ENCODE measurements at places on chromosomes 7 and 10.

GRCh38 chr7:131778601-131779000, 222.2 kb upstream of the PODXL start:
- no peak for DNase-seq

- DNase-seq: no peak
Observed at GRCh38 chr7:154986200-154986945, 16.6 kb downstream of the PAXIP1 start.

DNA sequence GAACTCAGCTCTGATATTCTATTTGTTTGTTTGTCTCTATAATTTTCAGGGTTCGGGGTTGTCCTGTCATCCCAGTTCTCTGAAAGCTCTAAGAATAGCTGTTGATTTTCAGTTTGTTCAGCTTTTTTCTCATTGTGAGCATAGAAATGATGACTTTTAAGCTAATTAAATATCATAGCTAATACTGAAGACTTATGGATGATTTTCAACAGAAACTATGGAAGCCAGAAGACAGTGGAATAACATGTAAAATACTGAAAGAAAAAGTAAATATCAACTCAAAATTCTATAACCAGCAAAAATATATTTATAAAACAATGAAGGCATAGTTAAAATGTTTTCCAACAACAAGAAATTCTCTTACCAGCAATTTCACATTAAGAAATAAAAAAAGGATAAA, 96.4 kb upstream of the ETV1 start:
- DNase-seq: peak; percentile 14

DNA sequence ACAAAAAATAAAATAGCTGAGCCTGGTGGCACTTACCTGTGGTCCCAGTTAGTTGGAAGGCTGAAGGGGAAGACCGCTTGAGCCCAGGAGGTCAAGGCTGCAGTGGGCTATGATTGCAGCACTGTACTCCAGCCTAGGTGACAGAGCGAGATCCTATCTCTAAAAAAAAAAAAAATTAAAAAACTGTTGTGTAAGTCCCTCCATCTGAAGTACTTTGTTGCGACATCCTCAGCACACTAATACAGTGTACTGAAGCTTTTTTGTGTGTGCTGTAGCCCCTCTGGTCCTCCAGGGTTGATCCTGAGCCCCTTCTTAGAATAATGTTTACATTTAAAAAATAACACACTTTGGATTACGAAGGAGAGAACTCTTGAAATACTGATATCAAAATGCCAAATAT, 71.3 kb downstream of the PFKFB3 start:
- DNase-seq: no peak

- no peak for DNase-seq
Observed at GRCh38 chr7:85567983-85568382, 381.1 kb upstream of the SEMA3D start.

- DNase-seq: peak; percentile 88
Observed at GRCh38 chr7:54349229-54349628, 192.9 kb upstream of the VSTM2A start.

- DNase-seq: no peak
Observed at GRCh38 chr10:97411406-97411805, 10.3 kb upstream of the RRP12 start.

DNA sequence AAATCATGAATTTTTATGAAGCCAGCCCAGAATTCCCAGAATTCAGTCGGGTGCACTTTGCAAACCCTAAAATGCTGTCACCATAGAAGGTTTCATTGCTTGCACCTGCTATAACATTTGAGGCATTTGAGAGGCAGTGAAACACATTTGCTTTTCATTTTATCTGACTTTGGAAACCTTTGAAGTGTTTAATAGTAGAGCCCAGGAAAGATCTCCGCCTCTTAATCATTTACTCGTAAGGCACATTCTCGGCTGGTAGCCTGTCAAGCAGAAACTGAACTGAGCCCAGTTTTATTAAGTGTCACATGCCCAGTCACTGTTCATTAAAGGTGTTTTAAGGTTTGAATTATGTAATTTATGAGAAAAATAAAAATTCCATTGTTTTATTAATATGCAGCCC, 247.6 kb downstream of the EMX2 start:
- no peak for DNase-seq

DNA sequence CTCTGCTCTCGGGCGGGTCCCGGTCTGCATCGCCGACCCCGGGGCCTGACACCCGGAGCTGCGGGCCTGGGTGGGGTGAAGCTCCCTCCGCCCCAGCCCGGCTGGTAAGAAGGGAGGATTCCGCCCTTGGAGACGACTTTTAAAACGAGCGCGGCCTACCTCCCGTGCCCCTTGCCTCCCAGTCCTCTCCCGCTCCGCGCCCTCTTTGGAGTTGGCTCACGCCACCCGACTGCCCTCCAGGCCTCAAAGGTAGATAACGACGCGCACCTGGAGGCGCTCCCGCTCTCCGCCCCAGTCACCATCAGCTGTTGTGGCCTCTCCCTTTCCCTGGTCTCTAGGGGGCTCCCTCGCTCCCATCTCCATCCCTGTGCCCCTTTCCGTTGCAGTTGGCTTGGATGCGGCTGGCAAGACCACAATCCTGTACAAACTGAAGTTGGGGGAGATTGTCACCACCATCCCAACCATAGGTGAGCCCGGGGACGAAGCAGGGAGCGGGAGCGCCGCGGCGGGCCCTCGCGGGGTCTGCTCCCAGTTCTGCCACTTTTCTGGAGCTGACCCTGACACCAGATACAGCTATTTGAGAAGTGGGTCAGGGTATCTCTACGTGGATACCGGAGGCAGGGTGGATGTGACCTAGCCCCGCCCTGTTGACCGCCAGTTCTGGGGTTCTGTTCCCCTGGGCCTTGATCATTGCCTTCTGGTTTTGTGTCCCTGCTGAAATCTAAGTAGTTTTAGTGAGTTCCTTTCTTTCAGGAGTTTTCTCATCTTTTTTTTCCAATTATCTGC, 679 bp downstream of the ARF5 start:
- peak; percentile 82 for DNase-seq

DNA sequence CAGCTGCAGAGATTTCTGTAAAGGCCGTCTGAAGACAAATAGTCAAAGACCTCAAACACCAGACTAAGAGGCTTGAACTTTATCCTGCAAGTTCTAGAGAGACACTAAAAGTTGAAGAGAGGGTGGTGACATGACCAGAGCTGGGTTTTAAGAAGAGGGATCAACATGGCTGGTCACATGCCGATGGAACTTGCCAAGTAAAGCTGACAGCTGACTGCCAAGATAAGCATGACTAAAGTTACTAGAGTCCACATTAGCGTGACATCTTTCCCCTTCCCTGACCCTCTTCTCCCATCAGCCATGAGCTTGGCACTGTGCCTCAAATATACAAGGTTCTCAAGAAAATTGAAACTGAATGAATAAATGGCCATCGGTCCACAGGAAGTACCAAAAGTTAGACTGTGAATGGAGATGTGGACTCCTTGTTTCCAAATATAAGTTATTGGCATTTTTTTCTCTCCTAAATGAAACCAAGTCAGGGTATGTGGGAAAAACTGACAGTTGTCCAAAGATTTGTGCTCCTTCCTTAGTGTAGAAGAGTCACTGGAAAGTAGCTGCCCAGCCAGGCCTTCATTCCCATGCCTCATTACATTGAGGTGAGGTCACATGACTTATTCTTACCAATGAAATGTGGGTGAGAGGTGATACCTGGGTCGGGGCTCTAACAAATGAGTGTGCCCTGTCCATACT, 24.5 kb downstream of the XPNPEP1 start:
- DNase-seq: peak; percentile 97

DNA sequence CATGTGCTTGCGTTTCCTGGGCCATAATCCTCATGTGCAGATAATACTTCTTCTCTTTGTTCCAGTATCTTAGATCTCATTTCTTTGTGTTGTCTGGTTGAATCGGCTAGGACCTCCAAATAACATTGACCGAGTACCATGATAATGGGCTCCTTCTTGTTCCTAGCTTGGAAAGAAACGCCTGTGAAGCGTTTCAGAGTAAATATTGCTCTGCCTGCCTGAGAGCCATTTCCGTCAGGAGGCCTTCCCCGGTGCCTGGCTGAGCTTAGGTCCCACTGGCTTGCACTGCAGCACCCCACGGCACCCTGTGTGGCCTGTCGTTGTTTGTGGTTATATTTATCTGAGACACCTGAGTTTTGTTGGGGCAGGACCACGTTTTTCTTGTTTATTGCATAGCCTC, 17.7 kb downstream of the FOXK1 start:
- no peak for DNase-seq
